Lung (tissue), 17 donors: ENCODE measurements at places on chromosomes 11 and 22.

GRCh38 chr11:66978717-66979116 lies 3.6 kb downstream of the C11orf86 start:
- no peak for DNase-seq

DNA sequence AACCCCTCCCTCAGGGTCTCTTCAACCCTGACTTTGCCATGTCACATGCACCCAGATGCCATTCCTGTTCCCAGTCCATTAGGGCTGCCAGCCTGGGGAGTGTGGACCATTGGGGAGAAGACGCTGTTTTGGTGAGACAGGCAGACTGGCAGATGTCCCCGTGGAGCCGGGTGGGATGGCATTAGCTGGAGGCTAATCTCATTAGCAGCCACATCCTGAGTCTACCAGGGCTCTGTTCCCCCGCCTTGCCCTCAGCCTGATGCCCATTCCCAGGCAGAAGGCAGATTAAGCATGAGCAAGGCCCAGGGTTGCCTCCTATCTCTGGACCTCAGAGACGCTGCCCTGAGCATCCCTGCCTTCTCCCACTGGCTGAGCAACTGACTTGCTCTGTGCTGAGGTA lies 46.4 kb upstream of the ALX4 start:
- DNase-seq: no peak

DNA sequence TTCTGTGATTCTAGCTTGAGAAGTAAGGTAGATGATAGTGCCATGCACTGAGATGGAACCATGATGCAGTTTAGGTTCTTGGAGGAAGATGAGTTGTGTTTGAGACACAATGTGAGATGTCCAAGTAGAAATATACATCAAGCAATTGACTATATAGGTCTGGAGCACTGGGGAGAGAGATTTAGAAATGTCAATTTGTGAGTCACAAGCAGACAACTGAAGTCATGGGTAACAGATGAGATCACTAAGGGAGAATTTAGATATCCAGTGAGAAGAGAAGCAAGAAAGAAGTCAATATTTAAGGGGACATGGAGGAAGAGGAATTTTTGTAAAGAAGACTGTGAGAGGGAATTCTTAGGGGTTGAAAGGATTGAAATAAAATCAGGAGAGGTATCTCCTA lies 65.1 kb upstream of the RRAS2 start:
- DNase-seq: no peak

- no peak for DNase-seq
Measured at GRCh38 chr11:17268902-17269301, 7.6 kb upstream of the NUCB2 start.

DNA sequence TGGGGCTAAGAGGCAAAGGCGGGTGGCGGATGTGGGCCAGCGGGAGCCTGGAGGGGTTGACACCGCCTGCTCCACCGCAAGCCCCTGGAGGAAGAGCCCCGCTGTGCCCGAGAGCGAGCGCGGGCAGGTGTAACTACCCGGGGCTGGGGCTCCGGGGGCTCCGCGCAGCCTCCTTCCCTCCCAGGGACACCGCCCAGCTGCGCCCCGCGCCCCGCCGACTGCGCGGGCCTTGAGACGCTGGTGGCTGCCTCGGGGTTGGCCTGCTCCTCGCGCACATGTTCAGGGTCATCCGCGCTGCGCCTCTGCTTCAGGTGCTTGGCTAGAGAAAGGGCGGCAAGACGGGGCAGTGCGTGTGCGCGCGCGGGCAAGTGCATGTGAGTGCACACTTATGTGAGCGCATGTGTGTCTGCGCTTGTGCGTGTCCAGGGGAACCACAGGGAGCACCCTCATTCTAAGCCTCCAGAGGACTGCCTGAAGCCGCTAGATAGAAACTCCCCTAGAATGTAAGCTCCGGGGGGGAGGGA lies 197.5 kb upstream of the TMEM45B start:
- no peak for DNase-seq

GRCh38 chr22:38860283-38861169 lies 11.5 kb downstream of the CBX6 start:
- peak; percentile 6 for DNase-seq

- no peak for DNase-seq
Measured at GRCh38 chr11:104556606-104557301, 341.5 kb downstream of the CASP12 start.

DNA sequence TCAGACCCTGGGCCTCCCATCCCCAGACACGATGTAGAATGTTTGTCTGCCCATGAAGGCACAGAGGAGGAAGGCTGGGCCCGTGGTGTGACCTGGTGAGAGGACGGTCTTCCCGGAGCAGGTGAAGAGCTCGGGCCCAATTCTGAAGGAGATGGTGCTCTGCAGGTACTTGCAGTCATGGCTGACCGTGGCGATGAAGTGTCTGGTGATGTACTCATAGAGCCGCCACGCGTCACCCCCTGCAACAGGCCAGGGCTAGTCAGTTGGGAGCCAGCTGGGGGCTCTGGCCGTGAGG lies 10.0 kb upstream of the PPM1F start:
- DNase-seq: no peak

GRCh38 chr11:111229604-111230003 lies 15.9 kb upstream of the POU2AF2 start:
- no peak for DNase-seq

- no peak for DNase-seq
Measured at GRCh38 chr11:128771102-128771501, 77.2 kb downstream of the FLI1 start.

- DNase-seq: no peak
Measured at GRCh38 chr11:123587044-123587443, 67.4 kb downstream of the SCN3B start.

GRCh38 chr11:100910808-100911207 lies 218.8 kb downstream of the PGR start:
- DNase-seq: no peak

GRCh38 chr11:64296236-64296635 lies 3.9 kb upstream of the CATSPERZ start:
- no peak for DNase-seq

DNA sequence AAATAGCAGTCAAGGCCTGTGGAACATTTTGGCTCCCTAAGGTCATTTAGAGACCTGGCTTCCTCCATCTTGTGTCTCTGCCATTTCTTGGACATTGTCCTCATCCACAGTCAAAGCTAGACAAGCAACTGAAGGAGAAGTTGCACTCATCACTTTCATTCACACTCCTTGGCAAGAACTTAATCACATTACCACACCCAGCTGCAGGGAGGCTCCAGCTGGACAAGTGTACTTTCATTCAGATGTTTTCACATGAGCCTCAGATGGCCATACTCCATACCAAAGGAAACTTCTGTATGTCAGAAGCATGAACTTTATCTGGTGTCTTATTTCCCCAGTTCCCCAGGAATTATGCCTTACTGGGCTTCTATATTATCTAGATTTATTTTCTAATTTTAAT lies 537.4 kb downstream of the TMEM135 start:
- DNase-seq: no peak

DNA sequence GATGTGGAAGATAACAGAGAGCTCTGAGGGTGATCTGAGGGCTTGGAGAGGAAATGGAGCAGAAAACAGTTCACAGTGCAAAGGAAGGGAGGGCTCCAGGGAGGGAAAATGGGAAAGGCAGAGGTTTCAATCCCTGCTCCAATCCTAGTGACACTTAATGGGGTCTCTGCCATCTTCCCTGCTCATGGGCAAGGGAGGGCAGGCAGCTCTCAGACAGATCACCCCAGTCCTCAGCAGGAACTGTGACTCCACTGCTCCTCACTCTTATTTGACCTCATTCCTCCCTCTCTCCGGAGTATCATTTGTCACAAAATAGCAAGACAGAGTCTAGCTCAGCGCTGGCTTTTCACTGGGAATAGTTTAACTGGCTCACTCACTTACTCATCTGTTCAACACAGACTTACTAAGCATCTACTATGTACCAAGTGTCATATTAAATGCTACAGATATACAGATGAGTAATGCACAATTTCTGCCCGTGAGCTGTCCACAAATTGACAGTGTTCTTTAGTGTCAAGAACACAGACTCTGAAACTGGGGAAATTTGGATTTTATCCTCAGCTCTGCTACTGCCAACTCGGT lies 817.4 kb downstream of the OPCML start:
- no peak for DNase-seq

DNA sequence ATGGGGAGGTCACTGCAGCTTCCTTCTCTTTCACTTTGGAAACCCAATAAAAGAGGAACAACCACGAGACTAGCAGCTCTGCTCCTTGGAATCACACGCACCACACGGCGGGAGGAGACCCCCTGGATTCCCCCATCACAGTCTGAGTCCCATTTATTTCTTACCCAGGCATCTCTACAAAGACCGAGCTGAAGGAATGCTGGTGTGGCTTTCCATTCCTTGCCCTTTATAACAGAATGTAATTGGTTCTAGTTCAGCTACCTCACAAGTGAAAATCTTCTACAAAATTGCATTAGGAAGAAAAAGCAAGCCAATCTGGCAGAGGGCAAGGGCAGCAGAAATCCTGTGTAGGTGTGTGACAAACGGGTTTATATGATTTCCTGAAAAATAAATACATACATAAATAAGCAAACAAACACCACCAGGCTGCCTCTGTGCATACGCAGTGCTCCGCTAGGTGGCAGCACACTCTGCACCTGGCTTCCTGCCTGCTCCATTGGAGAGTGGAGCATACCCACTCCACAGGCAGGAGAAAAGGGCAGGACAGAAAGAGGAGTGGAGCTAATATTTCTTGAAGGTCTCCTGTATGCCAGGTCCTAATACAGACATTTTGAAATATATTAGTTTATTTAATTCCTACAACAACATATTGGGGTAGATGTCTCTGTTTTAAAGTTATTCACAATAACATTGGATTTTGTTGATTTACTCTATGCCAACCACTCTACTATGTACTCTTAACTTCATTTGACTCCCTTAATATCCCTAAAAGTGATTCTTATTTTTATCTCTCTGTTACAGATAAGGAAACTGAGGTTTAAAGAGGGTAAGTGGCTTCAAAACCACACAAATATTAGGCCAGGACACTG lies 673.1 kb downstream of the KCNA4 start:
- DNase-seq: peak; percentile 58

- DNase-seq: no peak
Measured at GRCh38 chr11:129278586-129279319, 86.6 kb upstream of the ARHGAP32 start.

DNA sequence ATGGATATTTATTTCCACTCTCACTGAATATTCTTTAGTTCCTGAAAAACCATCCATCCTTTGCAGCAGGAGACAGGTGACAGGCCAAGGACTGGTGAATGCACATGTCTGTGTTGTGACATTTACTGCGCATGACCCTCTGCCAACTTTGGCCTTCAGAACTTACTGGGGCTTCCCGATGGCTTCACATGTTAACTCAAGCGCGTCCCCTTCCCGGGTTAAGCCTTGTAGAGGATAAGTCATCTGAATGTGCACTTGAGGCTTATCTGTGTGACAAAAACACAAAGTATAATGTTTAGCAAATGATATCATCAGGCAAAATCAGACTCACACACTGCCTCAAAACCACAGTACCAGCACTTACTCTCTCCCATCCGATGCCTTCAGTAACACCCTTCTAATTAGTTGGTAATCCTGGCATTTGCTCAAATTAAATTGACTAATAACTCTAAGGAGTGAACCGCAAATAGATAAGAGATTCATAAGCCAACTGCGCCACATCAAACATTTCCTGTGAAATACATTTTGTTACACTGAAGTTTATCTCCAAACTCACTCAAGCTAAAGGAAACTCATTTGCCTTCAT lies 286.4 kb downstream of the CADM1 start:
- DNase-seq: no peak

- no peak for DNase-seq
Measured at GRCh38 chr11:82750643-82751139, 17.0 kb upstream of the FAM181B start.

DNA sequence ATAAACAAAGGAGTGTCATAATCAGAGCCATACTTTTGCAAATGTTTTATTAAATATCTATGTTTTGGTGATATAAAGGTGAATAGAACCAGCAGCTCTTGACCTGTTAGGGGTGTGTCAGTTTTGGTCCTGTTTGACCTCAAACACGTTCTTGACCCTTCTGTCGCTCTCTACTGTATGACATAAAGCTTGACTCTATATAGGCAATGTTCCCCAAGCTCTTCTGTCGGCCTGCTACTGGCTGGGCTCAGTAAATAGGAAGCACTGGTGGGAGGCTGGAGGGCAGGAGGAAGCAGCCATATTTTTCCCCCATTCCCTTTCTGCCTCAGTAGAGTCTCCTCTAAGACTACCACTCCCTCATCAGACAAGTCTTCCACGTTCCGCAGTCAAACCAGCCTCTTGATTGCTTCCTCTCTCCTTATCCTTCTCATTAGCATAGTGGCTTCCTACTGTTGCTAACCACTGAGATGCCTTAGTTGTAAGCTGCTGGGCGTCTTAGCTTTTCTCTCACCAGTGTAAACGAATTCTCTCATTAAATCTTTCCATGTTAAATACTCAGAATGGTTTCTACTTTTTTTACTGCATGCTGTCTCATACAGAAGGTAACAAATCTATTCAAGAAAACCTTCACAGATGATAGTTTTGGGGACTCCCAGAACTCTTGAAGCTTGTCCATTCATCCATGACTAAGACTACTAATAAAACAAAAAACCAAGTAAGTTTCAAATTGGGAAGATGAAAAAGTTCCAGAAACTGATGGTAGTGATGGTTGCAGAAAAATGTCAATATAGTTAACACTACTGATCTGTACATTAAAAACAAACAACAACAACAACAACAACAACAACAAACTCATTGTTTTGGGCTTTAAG lies 3.3 kb downstream of the NPAT start:
- DNase-seq: no peak

DNA sequence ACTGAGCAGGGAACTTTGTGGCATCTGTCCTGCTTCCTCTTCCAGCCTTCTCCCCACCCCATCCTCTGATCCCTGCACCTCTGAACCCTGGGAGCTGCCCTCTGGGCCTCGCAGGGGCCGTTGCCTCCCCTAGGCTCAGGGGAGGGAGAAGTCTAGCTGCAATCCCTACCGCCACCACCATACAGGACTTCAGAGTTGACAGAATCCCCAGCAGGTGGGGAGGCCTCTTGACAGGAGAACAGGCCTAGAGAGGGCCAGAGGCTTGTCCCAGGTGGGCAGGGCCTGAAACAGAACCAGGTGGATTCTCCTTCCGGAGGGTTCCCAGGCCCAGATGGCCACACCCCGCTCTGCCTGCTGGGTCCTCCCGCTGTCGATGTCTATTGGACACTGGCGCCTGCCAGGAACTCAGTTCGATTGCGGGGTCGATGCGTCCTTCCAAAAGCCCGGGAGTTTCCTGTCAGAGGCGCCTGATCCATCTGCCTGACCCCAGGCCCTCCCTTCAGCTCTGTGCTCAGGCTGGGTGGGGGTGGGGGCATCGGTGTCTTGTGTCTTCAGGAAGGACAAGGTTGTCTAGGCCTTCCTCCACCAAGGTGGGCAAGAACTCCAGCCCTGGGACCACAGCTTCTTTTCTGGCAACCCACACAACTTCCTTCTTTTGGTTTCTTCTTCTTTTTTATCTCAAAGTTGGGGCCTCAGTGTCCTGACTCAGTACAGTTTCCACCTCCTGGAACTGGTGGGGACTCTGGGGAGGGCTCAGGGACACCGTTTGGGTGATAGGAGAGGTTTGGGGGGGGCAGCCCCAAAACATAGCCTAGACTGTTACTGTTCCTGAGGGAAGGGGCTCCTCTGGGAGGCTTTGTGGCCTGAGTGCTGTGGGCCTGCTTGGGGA lies 6.4 kb downstream of the STARD10 start:
- DNase-seq: peak; percentile 26
